LoVo (cell line): ENCODE measurements at places on chromosomes 12 and 14.

GRCh38 chr14:104355101-104356019, 217.0 kb downstream of the KIF26A start:
- no peak for DNase-seq

DNA sequence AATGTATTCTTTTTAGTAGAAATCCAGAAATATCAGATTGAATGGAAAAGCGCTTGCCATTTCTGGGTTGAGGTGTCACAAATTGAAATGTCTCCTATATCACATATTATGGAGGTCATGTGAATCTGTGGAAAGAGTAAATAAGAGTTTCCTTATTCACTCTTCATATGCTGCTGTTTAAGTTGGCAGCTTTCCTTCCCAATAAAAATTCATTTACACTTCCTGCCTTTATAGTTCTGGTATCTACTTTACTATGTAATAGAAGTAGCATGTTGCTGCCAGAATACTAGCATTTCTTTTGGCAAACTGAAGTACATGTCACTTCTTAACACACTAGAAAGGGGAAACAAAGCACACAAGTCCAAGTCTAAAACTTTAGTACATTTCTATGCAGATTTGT, 60.8 kb downstream of the SDR9C7 start:
- no peak for DNase-seq

GRCh38 chr12:32681272-32681671, 2.2 kb downstream of the DNM1L start:
- no peak for DNase-seq

- no peak for DNase-seq
These were observed 333.6 kb downstream of the ADGRD1 start for GRCh38 chr12:131287015-131287937.

GRCh38 chr12:29073631-29074239, 75.3 kb upstream of the FAR2 start:
- DNase-seq, result peak; percentile 70

DNA sequence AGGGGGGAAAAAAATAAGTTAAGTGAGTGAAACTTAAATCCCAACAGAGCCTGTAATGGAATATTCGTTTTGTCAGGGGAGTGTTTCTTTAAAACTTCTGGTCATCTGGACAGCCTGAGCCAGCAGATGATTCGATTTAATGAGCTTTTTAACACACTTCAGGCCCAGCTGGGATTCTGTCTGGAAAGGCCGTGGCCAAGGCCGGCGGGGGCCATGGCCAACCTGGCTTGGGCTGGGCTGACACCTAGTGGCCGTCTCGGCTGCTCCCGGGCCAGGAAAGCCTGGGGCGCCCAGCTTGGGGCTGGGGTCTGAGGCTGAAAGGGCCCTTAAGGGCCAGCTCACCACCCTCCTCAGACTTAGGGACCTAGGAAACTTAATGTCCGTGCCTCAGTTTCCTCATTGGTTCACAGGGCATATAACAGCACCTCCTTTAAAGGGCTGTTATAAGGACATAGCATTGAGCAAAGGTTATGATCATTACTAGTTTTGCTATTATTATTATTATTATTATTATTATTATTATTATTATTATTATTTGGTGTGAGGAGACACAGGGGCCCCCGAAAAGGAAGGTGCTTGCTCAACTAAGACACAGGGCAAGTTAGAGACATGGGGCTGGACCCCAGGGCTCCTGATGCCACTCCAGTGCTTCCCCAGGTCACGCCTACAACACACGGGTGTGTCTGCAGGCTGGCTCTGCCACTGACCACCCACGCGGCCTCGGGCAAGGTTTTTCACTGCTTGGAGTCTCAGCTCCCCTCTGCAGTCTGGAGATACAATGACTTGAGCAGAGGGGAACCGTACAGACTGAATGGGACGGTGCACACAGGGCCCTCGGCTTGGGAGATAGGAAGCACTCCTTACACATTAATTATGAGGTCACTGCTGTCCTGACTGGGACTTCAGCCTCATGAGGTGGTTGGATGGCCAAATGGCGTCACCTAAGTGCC, 84.0 kb downstream of the SYNE3 start:
- DNase-seq, result no peak

- DNase-seq, result peak; percentile 52
These were observed 120.1 kb upstream of the MAX start for GRCh38 chr14:65222440-65222858.

DNA sequence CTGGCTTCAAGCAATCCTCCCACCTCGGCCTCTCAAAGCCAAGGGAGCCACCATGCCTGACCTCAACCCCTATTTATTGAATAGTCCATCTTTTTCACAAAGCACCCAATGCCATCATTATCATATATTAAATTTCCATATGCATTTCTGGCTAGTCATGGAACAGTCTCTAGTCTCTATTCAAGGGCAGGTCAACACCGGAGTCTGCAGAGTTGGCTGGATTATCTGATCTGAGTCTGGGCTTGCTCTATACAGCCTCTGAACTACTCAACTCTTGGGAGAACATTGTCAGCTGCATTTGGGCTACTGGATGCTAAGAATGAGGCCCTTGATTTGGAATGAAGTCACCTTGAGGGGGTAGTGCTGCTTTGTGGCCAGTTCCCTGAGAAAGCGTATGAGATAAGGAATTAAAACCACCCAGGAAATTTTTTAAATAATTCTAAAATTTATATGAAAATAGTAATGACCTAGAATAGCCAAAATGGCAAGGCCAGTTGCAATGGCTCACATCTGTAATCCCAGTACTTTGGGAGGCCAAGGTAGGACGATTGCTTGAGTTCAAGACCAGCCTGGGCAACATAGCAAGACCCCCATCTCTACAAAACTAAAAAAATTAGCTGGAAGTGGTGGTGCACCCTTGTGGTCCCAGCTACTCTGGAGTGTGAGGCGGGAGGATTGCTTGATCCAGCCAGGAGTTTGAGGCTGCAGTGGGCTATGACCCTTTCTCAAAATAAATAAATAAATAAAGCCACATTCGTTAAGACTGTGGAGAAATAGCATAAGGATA, 6.9 kb upstream of the NAA25 start:
- DNase-seq, result no peak

- no peak for DNase-seq
These were observed 19.2 kb upstream of the MLXIP start for GRCh38 chr12:122059203-122059960.

- DNase-seq, result no peak
These were observed 312.3 kb downstream of the RAD51B start for GRCh38 chr14:68131907-68132306.

DNA sequence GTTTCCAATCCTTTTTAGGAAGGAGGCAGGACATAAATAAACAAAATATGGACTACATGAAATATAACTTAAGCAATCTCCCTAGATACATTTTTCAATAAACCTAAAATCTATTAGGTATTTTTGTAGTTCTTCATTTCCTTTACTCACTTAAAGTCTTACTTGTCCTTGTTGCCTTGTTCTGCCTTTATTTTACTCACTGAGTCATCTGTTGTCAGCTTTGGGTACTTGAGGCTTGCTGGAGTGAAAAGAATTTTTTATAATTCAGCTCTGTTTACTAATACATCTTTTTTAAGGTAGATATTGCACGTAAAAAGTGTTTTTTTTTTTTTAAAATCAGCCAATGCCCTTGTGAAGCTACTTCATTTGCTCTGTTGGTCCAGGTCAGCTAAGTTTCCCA, 216.2 kb downstream of the PELI2 start:
- no peak for DNase-seq

DNA sequence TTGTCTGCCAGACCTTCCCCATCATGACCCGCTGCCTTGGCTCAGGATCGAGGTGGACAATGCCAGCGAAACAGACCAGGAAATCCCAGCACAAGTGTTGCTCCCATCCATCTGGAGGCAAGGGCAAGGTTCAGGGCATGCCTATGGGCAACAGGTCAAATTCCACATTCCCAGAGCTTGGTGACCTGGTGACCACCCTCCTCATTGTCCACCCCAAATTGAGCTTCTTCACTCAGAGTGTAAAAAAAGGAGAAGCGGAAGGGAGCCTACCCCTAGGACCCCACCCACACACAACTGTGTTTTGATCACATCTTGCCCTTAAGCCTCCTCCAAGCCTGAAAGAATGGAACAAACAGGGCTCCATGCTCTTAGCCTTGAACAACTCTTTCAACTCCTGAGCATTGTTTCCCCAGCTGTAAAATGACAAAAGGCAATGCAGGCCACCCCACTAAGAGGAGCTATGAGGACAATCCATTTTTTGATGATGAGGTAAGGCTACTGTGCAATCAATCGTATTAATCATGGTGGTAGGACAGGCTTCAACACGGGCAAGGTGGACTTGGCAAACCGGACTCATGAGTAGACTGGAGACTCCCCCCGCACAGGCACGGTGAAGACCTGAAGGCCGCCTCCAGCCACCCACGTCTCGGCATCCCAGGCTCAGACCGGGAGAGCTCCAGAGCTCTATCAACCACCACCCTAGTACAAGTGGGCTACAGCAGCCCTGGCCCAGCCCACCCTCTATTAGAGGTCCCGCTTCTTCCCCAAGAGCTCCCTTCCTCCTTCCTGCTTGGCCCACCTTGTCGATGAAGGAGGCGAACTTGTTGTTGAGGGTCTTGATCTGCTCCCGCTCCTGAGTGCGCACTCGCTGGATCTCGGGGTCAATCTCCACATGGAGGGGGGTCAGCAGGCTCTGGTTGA, 866 bp downstream of the KRT79 start:
- DNase-seq, result no peak

DNA sequence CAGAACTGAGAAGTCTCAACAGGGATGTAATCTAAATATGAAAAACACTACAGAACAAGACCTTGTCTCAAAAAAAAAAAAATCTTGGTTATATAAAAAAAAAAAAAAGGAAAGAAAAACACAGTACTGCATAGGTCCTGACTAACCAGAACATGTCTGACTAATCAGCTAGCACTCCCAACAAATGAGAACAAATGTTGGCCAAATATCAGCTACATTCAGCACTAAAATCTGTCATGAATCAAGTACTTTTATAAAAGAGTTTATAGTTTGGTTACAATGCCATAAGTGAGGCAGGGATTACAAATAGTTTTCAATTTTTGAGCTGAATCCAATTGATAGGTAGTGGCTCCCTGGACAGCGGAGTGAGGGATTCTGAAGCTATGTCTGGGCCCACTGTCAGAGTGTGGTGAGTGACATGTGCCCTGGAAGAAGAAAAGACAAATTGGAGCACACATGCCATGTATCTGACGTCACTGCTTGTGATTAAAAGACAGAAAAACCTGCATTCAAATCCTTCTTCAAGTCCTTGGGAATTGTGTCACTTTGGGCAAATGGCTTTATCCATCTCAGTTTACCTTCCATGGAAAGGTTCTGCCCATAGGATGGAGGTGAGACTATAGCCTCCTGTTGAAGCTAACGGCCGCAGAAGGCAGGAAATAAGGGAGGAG, 5.6 kb upstream of the FAM234B start:
- DNase-seq, result no peak

DNA sequence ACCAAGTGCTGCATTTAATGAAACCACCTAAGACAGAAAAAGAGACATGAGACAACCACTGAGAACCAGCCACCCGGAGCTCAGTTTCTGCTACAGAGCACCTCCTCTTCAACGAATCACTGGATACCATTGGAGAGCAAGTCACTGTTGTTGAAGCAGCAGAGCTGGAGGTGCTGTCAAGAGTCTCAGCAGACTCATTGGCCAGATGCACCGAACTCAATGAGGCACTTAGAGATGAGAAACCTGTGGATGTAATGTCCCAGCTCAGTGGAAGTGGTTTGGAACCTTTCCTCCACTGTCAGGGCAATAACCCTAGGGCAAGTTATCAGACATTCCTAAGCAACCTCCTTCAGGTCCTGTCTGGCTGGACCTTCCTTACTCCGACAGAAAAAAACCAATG, 13.1 kb downstream of the NPC2 start:
- no peak for DNase-seq

- DNase-seq, result peak; percentile 76
These were observed 1.4 kb upstream of the HMGA2 start for GRCh38 chr12:65822732-65823512.

DNA sequence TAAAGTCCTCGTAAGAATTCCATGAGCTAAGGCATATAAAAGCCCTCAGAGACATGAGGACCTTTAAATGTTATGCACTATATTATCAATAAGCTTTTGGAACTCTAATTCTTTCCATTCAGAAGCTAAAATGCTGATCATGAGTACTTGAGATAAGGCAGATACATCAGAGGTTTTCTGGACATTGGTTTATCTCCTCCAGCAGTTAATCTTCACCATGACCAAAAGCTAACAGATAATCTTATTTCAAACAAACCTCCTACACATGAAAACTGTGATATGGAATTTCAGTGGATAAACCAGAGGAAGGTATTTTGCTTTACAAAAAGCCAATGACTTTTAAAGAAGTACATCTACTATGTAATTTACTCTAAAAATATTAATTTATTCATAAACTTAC, 97.9 kb upstream of the BBS10 start:
- no peak for DNase-seq

GRCh38 chr12:981176-981828, 9.7 kb upstream of the ERC1 start:
- peak; percentile 49 for DNase-seq
